ENCODE measurements at places on chromosomes 4 and X.

- no peak for DNase-seq
Observed at GRCh38 chr4:84167564-84167963, 331.5 kb downstream of the NKX6-1 start.

GRCh38 chrX:43552156-43552555 lies 103.9 kb upstream of the MAOA start:
- DNase-seq, result no peak

- DNase-seq, result no peak
Observed at GRCh38 chr4:5784960-5785611, 74.1 kb downstream of the EVC start.

DNA sequence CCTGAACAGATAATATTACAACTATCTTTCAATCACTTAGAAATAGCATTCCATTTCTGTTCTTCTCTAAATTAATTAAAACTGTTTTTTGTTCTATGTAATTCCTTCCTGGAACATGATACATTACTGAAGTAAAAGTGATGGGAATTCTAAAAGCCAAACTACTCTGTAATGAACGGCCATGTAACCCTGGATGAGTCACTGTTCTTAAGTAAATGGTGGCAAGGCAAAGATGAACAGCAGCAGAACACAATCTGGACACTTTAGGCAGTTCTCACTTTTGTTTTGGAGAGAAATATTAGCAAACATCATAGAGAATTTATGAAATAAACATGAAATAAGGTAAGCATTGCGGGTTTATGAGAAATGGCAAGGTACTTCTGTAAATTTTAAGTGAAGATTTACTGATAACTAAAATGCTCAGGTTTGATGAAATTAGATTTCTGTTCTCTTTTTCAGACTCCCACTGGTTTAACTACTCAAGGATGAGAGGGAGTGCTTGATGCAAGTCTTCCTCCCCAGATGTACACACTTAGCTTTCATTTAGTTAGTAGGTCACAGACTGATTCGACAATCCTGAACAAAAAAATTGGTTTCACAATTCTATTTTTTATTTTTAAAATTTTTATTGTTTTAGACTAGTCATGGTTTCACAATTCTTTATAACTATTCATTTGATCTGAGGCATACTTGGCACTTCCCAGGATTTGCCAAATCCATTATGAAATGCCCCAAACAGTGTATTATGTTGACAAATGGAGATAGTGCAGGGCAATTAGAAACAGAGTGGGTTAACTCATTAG lies 964 bp upstream of the GPR82 start:
- no peak for DNase-seq

DNA sequence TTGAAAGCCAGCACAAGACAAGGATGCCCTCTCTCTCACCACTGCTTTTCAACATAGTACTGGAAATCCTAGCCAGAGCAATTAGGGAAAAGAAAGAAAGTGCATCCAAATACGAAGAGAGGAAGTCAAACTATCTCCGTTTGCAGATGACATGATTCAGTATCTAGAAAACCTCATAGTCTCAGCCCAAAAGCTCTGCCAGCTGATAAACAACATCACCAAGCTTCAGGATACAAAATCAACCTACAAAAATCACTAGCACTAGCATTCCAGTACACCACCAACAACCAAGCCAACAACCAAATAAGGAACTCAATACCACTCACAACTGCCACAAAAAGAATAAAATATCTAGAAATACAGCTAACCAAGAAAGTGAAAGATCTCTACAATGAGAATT lies 38.6 kb downstream of the COX7B2 start:
- no peak for DNase-seq

- no peak for DNase-seq
Observed at GRCh38 chr4:9885958-9886357, 104.5 kb downstream of the DRD5 start.

Measured in COR-L47 (cell line).